Stimulated activated CD8-positive, alpha-beta memory T cell treated with anti-CD3 and anti-CD28 coated beads, Interleukin-4, amount 100 ng/mL, for 1 hour (primary cell): ENCODE measurements at places on chromosomes 6 and 20.

DNA sequence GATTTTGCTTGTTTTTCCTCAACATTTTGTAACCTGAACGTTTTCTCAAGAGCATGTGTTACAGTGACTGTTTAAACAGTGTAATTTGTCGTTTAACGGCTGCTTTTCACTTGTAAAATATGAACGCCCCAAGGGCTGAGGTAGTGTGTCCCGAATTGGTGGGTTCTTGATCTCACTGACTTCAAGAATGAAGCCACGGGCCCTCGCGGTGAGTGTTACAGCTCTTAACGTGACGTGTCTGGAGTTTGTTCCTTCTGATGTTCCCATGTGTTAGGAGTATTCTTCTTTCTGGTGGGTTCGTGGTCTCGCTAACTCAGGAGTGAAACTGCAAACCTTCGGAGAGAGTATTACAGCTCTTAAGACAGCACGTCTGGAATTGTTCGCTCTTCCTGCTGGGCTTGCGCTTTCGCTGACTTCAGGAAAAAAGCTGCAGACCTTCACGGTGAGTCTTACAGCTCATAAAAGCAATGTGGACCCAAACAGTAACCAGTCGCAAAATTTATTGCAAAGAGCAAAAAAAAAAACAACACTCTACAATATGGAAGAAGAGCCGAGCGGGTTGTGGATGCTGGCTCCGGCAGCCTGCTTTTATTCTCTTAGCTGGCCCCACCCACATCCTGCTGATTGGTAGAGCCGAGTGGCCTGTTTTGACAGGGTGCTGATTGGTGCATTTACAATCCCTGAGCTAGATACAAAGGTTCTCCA, 25.1 kb upstream of the TRIM27 start:
- no peak for DNase-seq

DNA sequence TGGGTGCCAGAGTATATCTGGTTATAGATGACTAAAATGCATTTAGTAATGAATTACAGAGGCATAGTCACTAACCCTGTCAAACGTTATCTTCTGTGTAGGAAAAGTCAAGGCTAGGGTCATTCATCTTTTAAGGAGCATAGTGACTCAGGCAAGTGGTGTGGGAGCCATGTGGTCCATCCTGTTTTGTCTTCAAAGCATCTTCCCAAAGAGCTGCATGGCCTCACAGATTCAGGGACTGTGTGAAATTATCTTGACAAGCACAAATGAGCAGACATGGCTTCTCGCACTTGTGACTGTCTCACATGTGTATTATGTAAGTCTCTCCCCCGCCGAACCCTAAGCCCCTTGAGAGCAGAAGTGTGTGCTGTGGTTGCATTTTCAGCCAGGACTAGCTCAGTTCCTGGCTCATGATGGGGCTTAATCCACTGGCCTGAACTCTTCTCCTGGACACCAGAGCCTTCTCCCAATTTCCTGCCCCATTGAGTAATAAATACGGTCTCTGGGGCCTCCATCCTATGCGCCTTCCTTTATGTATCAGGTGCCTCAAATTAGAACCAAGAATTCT, 769.1 kb downstream of the QKI start:
- no peak for DNase-seq

DNA sequence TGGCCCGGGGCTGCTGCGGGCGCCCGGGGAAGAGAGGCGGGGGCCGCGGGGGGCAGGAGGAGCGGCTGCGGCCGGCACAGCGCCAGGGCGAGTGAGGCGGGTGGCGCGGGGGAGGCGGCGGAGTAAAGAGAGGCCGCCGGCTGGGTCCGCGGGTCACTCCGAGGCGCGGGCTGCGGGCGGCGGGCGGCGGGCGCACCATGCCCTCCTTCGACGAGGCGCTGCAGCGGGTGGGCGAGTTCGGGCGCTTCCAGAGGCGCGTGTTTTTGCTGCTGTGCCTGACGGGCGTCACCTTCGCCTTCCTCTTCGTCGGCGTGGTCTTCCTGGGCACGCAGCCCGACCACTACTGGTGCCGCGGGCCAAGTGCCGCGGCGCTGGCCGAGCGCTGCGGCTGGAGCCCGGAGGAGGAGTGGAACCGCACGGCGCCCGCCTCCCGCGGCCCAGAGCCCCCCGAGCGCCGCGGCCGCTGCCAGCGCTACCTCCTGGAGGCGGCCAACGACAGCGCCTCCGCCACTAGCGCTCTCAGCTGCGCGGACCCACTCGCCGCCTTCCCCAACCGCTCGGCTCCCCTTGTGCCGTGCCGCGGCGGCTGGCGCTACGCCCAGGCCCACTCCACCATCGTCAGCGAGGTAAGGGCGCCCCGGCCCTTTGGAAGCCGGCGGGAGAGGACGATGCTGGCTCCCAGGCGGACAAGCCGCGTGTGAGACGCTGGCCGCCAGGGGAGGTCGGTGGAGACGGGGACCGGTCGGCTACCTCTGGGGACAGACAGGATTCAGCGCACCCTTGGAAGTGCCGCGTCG, at the start of gene SLC22A3:
Gene SLC22A3 (plus strand): TSS at position 156 of the 797 bp plus-strand sequence. CDS start 42 bp downstream, at position 198.
- no peak for DNase-seq

GRCh38 chr20:16708602-16709001, 21.2 kb upstream of the SNRPB2 start:
- no peak for DNase-seq

DNA sequence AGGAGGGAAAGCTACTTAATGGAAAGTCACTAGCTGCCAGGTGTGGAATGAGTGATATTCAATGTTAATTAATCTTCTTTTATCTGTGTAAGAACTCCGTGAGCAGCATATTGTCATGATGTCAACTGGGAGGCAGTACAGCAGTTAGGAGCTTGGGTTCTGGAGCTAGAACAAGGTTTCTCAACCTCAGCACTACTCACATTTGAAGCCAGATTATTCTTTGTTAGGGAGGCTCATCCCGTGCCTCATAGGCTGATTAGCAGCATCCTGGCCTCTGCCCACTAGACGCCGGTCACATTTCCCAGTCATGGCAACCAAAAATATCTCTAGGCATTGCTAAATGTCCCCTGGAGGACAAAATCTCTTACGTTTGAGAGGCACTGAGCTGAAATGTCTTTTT, 41.2 kb downstream of the BCAS1 start:
- no peak for DNase-seq

DNA sequence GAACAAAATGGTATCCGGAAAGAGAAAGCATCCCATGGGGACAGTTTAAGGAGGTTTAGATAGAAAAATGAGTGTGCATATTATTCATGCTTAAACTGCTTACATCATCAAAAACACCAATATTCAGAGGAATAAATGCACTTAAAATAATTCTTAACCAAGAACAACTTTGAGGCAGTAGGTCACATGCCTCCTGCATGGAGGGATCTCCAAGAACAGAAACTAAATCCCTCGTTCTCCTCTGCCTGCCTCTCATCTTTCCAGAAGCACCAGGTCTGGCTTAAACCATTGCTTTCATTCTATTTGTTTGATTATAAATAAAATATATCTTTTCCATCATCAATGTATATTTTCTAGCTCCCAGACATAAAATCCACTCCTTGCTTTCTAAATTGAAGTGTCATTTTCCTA, 103.5 kb upstream of the QKI start:
- no peak for DNase-seq

GRCh38 chr6:166624275-166624674, 2.8 kb downstream of the RPS6KA2 start:
- DNase-seq, result no peak

DNA sequence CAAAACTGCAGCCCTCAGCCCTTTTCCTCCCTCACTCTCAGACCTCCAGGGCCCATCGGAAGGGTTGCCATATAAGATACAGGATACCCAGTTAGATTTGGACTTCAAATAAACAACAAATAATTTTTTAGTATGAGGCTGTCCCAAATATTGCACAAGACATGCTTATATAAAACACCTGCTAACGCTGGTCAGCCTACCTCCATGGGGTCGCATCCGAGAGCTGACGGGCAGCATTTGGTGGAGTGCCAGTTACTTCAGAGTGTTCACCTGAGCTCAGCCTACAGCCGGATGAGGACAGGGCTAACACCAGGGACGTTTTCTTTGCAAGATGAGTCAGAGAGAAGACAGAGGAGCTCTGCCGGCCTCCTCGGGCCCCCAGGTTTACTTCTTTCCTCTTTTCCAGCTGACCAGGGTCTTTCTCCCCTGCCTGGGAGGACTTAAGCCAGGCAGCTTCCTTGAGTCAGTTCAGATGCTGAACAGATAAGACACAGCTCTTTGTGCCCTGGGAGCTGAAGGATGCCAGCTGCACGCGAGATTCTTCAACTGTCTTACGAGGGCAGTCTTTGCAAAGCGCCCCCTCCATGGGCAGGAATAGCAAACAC, 141.2 kb upstream of the KCNG1 start:
- DNase-seq, result no peak

GRCh38 chr6:2126351-2126750, 119.1 kb downstream of the GMDS start:
- no peak for DNase-seq
